ENCODE measurements at places on chromosomes 1 and 21.

DNA sequence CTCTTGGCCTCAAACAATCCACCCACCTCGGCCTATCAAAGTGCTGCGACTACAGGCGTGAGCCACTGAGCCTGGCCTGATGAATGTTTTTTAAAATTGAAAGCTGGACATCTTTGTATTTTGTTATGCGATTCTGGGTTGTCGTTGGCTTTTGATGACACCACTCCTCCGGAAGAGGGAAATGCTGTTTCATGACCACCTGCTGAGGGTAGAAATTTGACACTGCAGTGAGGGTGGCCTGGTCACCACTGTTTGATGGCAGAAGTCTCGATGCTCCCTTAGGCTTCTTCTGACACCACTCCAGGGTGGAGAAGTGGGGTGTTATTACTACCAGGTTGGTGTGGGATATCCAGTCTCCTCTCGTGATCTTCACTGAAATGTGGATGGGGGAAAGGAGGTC, 357.2 kb downstream of the RGS7 start:
- no peaks in the 10 kb centered on the region for H3K4me1 ChIP-seq
- no peaks in the 10 kb centered on the region for H3K36me3 ChIP-seq
- DNase-seq: no peak
- no peak overlapping the region for H3K4me3 ChIP-seq
- H3K27me3 ChIP-seq: no peaks in the 10 kb centered on the region

- no peak overlapping the region for H3K4me3 ChIP-seq
- no peak for DNase-seq
- no peaks in the 10 kb centered on the region for H3K4me1 ChIP-seq
- peaks cover 19% of the 10 kb centered on the region for H3K27me3 ChIP-seq
Measured at GRCh38 chr1:94259635-94260289, 22.4 kb upstream of the ARHGAP29 start.

DNA sequence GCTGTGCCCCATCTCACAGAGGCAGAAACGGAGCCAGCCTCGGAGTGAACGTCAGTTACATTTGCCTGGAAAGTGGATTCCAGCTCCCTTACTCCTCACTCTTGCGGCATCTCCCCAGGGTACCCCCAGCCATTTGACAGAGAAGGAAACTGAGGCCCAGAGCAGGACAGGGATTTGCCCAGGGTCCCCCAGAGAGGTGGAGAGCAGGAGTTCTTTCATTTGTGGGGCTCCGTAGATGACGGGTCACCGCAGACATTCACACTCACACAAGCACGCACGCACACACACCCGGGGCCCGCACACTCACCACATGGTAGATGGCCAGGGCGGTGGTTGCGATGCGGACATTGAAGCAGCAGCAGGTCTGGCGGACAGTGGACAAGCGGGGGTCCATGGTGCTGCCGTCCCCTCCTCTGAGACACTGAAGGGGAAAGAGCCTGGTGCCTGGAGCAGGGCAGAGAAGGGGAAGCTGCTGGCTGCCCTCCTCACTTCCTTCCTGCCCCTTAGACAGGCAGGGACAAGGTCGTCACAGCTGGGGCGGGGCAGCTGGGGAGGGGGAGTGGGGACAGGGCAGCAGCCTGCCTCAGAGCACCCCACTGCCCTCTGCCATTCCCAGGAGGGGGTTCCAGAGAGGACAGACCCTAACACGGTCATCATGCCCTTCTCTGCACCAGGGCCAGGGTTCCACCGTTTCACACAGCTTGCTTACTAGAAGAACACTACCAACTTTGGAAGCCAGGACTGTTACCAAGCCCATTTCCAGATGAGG, at the start of gene LAPTM5:
Gene LAPTM5, minus strand, starts transcription at position 423 of the 769 bp plus-strand sequence. Its CDS starts 29 bp downstream, at position 394.
- H3K4me1 ChIP-seq: peaks cover 77% of the 10 kb centered on the region
- no peaks in the 10 kb centered on the region for H3K27me3 ChIP-seq
- peak; percentile 66 for DNase-seq
- H3K36me3 ChIP-seq: peaks cover 41% of the 10 kb centered on the region
- H3K4me3 ChIP-seq: peak within 1 kb of the TSS; percentile 96

GRCh38 chr1:33609739-33610138, 137.3 kb downstream of the ZSCAN20 start:
- peaks cover 11% of the 10 kb centered on the region for H3K27me3 ChIP-seq
- no peaks in the 10 kb centered on the region for H3K36me3 ChIP-seq
- no peaks in the 10 kb centered on the region for H3K4me1 ChIP-seq
- DNase-seq: no peak
- no peak overlapping the region for H3K4me3 ChIP-seq

- no peaks in the 10 kb centered on the region for H3K36me3 ChIP-seq
- no peaks in the 10 kb centered on the region for H3K4me1 ChIP-seq
- no peak overlapping the region for H3K27ac ChIP-seq
- no peak overlapping the region for H3K4me3 ChIP-seq
- DNase-seq: no peak
- peaks cover 5% of the 10 kb centered on the region for H3K27me3 ChIP-seq
Measured at GRCh38 chr1:93426181-93426580, 21.7 kb upstream of the FNBP1L start.

- H3K27ac ChIP-seq: peak overlapping the region; percentile 87
- peaks cover 50% of the 10 kb centered on the region for H3K4me1 ChIP-seq
- peak overlapping the region; percentile 87 for H3K4me3 ChIP-seq
- no peaks in the 10 kb centered on the region for H3K27me3 ChIP-seq
- peaks cover 4% of the 10 kb centered on the region for H3K36me3 ChIP-seq
Measured at GRCh38 chr1:230067871-230068620, 1.0 kb downstream of the GALNT2 start.

DNA sequence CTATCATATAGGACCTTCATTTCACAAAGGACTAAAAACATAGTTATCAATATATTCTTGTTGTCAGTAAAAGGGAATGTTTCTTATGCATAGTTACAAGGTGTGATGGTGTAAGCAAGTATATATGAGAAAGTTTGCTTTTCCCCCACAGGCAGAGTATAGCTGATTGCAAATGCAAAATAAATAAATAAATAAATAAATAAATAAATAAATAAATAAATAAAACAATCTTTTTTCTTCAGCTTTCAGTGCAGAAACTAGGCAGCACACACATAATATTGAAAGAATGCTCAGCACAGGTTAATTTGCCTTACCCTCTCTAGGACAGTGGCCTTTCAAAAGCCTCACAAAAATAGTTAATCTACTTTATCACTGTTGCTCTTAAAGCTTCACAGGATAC, 138.8 kb downstream of the BRINP3 start:
- no peak overlapping the region for H3K4me3 ChIP-seq
- no peaks in the 10 kb centered on the region for H3K27me3 ChIP-seq

DNA sequence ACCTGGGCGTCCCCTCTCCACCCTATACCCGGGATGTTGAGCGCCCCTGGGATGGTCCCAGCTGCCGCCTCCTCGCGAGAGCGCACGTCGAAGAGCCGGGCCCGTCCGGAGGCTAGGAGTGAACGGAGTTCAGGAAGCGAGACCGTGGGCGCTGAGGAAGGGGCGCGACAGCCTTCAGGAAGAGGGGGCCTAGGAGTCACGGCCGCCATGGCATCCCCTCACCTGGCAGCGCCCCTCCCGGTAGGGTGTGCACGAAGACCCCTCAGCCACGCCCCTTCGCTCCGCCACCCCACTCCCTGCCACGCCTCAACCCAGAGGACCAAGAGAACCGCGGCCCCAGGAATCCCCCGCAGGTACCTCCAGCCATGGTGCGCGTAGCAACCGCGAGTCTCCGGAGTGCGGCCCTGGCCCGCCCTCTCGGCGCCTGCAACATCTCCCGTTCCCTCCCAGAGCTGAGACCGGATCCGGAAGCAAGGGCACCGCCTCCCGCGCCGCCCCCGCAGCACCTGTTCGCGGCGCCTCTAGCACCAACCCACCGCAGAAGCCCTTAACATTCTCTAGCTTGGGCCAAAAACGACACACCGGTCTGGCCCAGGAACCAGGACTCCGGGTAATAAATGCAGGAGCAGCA, at the start of gene TSTD1:
Gene TSTD1, minus strand, starts transcription at position 442 of the 631 bp plus-strand sequence. Its CDS starts 75 bp downstream, at position 367.
- peak within 1 kb of the TSS; percentile 81 for H3K4me3 ChIP-seq
- DNase-seq: peak; percentile 91
- H3K27me3 ChIP-seq: no peaks in the 10 kb centered on the region
- H3K27ac ChIP-seq: peak within 1 kb of the TSS; percentile 94

DNA sequence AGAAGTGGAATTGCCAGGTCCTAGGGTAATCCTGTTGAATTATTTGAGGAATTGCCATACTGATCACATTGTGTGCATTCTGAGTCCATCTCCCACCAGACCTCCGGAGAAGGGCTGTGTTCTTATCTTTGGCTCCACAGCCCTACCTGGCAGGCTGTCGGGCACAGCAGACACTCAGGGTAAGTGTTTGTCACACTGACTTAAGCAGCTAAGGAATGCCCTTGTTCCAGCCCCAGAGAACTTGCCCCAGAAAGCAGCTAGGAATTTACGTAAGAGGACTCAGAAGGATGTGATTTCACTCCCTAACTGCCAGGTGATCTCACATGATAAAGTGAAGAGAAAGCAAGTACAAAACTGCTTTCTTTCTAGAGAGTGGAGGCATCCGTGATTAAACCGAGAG, 21.0 kb downstream of the VASH2 start:
- H3K4me1 ChIP-seq: no peaks in the 10 kb centered on the region
- no peak overlapping the region for H3K4me3 ChIP-seq
- DNase-seq: no peak
- H3K36me3 ChIP-seq: no peaks in the 10 kb centered on the region
- H3K27ac ChIP-seq: no peak overlapping the region

- no peak overlapping the region for H3K4me3 ChIP-seq
- no peaks in the 10 kb centered on the region for H3K27me3 ChIP-seq
- no peaks in the 10 kb centered on the region for H3K36me3 ChIP-seq
- no peak overlapping the region for H3K27ac ChIP-seq
- no peak for DNase-seq
Measured at GRCh38 chr1:57968321-57968720, 544.5 kb upstream of the DAB1 start.
